Mammary epithelial cell (primary cell): ENCODE measurements at places on chromosomes 6 and 20. TPM values are rescaled to one million over a fixed set of nuclear protein-coding genes. Genes with fewer than 3 reads are reported as not detected.

The SLC17A3 gene
- not detected for total RNA-seq

The GATA5 gene
- total RNA-seq = not detected in 2 replicates

The C4A gene
- total RNA-seq = 4.4 and 8.7 TPM in 2 replicates

The CST9L gene
- total RNA-seq = not detected

The ADGRG6 gene
- 23.5 TPM for total RNA-seq

- DNase-seq = peak; percentile 36
These were observed 57.8 kb downstream of the SLC2A10 start for GRCh38 chr20:46767127-46767761.

DNA sequence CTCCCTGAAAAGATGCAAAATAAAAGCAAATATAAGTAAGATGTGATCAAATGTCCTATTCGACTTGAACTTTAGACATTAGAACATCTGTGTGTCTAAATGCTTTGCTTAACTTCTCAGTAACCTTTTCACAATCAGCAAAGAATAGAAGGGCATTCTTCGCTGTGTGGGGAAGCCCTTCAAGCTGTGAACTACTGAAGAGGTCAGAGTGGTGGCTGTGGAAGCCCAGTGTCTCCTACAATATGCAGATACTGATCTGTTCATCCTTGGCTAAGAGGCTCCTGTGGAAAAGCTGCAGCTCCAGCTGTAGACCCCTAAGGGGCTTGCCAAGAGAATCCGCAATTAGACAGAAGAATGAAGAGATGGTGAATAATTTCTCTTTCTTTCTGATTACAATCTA lies 400.3 kb upstream of the SASH1 start:
- no peak for DNase-seq

- no peak for DNase-seq
These were observed 265.7 kb downstream of the NKAIN2 start for GRCh38 chr6:124069230-124069950.

DNA sequence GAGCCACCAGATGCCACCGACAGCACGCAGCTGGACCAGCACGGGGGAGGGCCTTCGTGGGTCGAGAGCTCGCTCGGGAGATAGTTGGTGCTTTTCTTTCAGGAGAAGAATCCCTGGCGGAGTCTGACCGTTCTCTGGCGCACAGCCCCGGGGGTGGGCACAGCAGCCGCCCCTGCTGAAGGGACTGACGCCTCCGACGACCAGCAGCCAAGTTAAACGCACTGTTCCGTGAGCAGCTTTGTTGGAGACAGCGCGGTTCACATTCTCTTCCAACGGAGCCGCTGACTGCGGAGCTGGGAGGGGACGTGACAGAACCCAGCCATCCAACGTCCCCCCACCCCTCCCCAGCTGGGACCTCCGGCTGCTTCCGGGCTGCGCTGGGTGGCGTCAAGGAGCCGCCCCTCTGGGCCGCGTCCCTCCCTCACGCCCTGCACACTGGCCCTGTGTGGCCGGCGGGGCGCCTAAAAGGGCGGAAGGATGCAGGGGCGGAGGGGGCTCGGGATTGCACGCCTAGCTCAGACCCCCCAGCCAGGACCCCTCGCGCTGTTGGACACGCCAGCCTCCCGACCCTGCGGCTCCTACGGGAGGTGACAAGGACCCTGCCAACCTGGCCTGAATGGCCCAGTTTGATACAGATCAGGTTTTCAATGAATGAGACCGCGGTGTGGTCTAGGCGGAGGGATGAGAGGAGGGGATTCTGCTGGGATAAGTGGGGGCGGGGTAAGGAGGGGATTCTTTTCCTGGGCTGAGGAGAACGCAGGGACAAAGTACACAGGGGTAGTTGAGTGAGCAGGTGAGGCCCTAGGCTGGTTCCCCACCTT lies 36.4 kb upstream of the KHDC1 start:
- DNase-seq = no peak

- peak; percentile 90 for DNase-seq
These were observed 76.0 kb upstream of the SHLD1 start for GRCh38 chr20:5674176-5674660.

GRCh38 chr20:48165401-48165685 lies 380.1 kb upstream of the SULF2 start:
- DNase-seq = no peak

DNA sequence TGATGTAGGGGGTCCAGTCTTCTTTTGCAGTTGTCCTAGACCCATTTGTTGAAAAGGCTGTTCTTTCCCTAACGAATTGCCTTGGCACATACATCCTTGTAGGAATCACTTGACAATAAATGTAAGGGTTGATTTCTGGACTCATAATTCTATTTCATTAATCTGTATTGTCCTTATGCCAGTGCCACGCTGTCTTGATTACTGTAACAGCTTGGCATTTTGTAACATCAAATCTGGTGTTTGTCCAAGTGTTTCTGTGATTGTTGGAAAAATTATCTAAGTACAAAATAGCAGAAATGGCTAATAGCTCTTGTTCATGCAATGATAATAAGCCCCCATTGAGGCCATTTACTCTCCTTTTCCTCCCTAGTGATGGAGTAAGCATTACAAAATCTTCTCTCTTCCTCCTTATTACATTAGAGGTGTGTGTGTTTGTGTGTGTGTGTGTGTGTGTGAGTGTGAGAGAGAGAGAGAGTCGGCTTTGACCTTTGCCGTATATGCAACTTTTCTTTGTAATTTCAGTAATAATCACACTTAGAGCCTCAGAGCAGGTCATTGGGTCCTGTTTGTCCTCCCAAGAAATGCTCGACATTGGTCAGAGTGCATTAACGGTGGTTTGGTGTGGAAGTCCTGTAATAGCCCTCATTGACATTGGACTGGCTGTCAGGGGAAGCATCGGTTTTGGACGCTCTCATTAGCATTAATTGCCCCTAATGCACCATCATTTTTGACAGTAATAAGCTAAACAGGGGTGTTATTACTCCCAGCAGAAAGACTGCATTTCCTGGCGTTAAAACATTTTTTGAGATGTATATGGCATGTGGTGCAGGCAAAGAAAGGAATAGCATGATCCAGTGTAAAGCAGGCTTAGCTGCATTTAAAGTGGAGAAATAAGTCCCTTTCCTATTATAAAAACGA lies 40.7 kb upstream of the MROH8 start:
- no peak for DNase-seq

GRCh38 chr6:53979468-53980067 lies 131.7 kb upstream of the MLIP start:
- DNase-seq = no peak

DNA sequence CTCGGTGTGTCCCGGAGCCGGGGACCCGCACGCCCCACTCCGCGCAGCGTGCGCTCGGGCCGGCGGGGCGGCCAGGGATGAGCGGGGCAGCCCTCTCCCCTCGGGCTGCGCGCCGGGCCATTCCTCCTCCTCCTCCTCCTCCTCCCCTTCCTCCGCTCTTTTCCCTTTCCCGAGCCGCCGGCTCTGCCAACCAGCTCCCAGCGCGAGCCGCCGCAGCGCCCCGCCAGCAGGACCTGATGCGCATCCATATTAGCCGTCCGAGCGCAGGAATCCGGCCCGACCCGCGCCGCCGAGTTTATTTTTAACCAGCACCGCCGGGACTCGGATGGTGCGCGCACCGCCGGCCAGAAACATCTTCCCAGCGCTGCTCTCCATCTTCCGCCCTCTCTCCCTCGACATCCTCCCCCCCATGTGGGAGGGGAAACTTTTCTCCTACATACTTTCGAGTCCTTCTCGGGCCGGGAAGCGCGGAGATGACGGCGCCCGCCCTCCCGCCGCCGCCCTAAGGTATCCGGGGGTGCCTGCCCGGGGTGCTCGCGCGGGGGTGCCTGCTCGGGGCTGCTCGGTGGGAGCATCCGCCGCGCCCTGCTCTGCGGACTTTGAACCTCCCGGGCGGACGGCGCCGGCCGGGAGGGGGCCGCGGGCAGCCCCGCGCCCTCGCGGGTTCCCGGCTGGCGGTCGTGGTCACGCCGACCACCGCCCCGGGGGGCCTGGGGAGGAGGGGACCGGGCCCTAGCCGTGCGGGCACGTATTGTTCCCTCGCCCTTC lies 619 bp downstream of the RREB1 start:
- peak; percentile 58 for DNase-seq

- no peak for DNase-seq
These were observed 12.9 kb downstream of the MAPRE1 start for GRCh38 chr20:32832664-32833063.

GRCh38 chr20:8310618-8311017 lies 178.6 kb downstream of the PLCB1 start:
- no peak for DNase-seq
